ENCODE measurements at places on chromosomes 4 and X.

DNA sequence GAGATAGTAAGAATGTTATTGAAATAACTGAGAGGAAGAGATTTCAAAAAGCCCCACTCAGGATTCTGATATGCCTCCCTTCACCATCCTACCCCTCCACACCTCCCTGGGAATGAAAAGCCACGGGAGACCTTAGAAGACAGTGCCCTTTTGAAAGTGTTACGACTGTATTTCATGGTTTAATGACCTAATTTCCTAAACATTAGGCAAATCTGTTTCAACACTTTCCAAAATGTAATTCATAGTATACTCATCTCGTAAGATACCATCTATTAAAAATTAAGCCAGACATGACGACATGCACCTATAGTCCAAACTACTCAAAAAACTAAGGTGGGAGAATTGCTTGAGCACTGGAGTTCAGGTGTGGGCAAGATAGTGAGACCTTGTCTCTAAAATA lies 106.3 kb downstream of the HNRNPD start:
- no peaks in the 10 kb centered on the region for H3K36me3 ChIP-seq
- H3K4me3 ChIP-seq, result no peak overlapping the region
- H3K27ac ChIP-seq, result no peak overlapping the region
- no peak for DNase-seq
- H3K4me1 ChIP-seq, result no peaks in the 10 kb centered on the region
- H3K27me3 ChIP-seq, result no peaks in the 10 kb centered on the region

- no peaks in the 10 kb centered on the region for H3K36me3 ChIP-seq
- peaks cover 3% of the 10 kb centered on the region for H3K4me1 ChIP-seq
- no peaks in the 10 kb centered on the region for H3K27me3 ChIP-seq
- no peak overlapping the region for H3K4me3 ChIP-seq
- no peak overlapping the region for H3K27ac ChIP-seq
- DNase-seq, result no peak
Measured at GRCh38 chrX:110123331-110123782, 120.4 kb downstream of the TMEM164 start.

GRCh38 chr4:116839826-116840225 lies 245.6 kb downstream of the TRAM1L1 start:
- no peak overlapping the region for H3K27ac ChIP-seq
- no peaks in the 10 kb centered on the region for H3K4me1 ChIP-seq
- no peaks in the 10 kb centered on the region for H3K36me3 ChIP-seq
- no peak for DNase-seq

GRCh38 chr4:8296491-8296890 lies 26.9 kb downstream of the HTRA3 start:
- no peaks in the 10 kb centered on the region for H3K4me1 ChIP-seq
- H3K4me3 ChIP-seq, result no peak overlapping the region
- DNase-seq, result no peak
- H3K36me3 ChIP-seq, result no peaks in the 10 kb centered on the region

GRCh38 chrX:135331525-135331924 lies 22.2 kb downstream of the ETDC start:
- no peak overlapping the region for H3K27ac ChIP-seq
- no peaks in the 10 kb centered on the region for H3K27me3 ChIP-seq
- H3K4me3 ChIP-seq, result no peak overlapping the region

DNA sequence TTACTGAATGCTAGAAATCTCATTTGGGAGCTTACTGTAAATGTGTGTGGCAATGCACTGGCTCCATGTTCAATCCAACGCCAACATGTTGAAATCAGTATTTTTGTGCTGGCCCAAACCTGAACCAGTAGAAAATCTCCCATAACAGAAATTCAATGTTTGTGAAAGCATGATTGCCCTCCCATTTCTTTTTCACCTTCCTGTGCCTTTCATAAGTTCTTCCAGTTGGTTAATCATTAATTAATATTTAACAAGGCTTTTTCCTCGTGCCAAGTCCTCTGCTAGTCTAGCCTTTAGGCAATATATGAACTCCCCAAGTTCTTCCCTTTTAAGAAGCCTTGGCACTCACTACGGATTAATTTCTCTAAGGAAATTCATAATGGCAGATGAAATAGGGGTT lies 1.3 kb upstream of the PLS3 start:
- H3K4me3 ChIP-seq, result no peak overlapping the region
- H3K36me3 ChIP-seq, result no peaks in the 10 kb centered on the region
- H3K27me3 ChIP-seq, result no peaks in the 10 kb centered on the region
- no peak for DNase-seq

GRCh38 chr4:139890816-139891215 lies 225.2 kb downstream of the MGST2 start:
- H3K4me1 ChIP-seq, result peaks cover 42% of the 10 kb centered on the region
- DNase-seq, result no peak
- no peaks in the 10 kb centered on the region for H3K36me3 ChIP-seq
- no peaks in the 10 kb centered on the region for H3K27me3 ChIP-seq

DNA sequence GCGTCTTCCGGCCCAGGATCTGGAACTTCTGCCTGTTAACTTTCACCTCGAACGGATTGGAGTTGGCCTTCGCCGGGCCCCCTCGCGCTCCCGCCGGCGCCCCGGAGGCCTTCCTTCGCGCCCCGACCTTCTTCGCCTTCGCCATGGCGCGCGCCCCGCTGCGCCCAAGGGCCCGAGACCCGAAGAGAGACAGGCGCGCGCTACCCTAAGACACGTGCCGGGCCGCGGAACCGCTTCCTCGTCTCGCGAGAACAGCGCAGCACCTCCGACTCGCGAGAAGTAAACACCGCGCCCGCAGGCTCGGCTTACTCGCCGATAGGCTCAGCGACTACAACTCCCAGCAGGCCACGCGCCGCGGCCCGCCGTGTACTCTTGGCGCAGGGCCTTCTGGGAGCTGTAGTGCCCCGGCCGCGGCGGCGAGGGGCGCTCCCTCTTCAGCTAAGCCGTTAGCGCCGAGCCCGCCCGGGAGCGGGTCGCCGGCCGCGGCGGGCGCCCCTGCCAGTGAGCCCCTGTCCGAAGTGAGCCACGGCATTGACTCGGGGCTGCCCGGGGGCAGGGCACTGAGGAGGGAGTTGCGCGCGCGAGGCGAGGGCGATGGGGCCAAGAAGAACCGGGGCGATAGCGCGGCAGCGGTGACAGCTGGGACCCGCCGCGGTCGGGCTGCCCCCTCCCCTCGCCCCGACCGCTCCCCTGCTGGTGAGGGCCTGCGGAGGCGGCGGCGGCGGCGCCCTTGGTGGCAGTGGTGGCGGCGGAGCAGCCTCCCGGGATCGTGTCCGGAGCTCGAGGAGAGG lies at the start of the genes GRK4 and NOP14:
GRK4 (plus strand) TSS at position 397 of the 791 bp plus-strand sequence. CDS start 500 bp downstream, outside the sequence.
NOP14 (minus strand) TSS at position 232 of the 791 bp plus-strand sequence; CDS start at position 145, 87 bp downstream.
- peak within 1 kb of the TSS; percentile 5 for H3K27ac ChIP-seq
- peaks cover 24% of the 10 kb centered on the region for H3K4me1 ChIP-seq
- peak; percentile 97 for DNase-seq
- H3K4me3 ChIP-seq, result peak within 1 kb of the TSS; percentile 99
- H3K27me3 ChIP-seq, result no peaks in the 10 kb centered on the region
- H3K36me3 ChIP-seq, result no peaks in the 10 kb centered on the region

GRCh38 chrX:1134976-1135375 lies 77.5 kb downstream of the CRLF2 start:
- H3K27ac ChIP-seq, result no peak overlapping the region
- H3K4me3 ChIP-seq, result no peak overlapping the region
- no peaks in the 10 kb centered on the region for H3K4me1 ChIP-seq
